ENCODE measurements at places on chromosomes 1 and 21.

DNA sequence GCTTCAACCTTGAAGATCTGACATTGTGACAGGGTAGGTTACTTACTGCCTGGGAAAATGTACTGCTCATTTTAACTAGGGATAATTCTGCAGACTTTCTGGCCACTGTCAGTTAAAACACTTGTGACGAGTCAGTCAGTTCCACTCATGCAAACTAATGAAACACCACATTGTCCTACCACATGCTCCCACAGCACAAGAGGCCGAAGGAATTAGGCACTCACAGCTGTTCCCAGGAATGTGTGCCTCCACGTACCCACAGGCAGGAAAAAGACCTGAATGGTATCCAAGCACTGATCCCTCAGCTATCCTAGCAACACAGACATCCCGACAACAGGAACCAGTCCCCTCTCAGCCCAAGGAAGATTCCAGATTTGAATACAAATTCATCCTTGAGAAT lies 12.3 kb downstream of the BCAR3 start:
- DNase-seq: no peak

DNA sequence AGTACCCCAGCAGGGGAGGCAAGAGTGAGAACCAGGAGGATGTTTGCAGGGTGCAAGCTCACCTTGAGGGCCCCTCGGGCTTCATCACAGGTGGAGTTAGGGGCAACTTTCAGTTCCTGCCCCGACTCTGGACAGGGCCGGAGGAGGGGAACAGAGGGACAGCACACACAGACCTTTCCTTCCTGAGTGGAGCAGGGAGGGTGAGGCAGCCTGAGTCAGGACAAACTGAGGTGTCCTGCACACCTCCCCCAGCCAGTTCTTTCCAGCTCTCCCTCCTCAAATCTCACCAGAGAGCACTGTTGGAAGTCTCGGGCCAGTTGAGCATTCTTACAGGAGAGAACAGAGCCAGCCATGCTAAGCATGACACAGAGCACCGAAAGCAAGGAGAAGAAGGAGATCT lies 1.5 kb downstream of the ENTREP3 start:
- no peak for DNase-seq

GRCh38 chr1:217403026-217403720 lies 227.7 kb downstream of the GPATCH2 start:
- DNase-seq: no peak

GRCh38 chr1:87249803-87250202 lies 78.9 kb upstream of the LMO4 start:
- no peak for DNase-seq

DNA sequence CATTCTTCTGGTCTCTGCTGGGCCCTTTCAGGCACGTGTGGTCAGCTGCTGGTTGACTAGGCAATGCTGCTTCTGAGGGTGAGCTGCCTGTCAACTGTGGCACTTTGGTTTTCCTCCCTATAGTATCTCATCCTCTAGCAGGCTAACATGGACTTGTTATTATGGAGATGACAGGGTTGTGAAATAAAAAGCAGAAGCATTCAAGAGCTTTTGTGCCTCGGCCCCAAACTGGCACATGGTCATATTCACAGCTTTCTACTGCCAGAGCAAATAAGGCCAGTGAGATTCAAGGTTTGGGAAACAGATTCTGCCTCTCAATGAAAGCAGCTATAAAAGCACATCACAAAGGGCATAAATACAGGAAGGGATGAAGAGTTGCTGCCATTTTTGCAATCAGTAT lies 1.6 kb upstream of the ZNF124 start:
- DNase-seq: no peak

DNA sequence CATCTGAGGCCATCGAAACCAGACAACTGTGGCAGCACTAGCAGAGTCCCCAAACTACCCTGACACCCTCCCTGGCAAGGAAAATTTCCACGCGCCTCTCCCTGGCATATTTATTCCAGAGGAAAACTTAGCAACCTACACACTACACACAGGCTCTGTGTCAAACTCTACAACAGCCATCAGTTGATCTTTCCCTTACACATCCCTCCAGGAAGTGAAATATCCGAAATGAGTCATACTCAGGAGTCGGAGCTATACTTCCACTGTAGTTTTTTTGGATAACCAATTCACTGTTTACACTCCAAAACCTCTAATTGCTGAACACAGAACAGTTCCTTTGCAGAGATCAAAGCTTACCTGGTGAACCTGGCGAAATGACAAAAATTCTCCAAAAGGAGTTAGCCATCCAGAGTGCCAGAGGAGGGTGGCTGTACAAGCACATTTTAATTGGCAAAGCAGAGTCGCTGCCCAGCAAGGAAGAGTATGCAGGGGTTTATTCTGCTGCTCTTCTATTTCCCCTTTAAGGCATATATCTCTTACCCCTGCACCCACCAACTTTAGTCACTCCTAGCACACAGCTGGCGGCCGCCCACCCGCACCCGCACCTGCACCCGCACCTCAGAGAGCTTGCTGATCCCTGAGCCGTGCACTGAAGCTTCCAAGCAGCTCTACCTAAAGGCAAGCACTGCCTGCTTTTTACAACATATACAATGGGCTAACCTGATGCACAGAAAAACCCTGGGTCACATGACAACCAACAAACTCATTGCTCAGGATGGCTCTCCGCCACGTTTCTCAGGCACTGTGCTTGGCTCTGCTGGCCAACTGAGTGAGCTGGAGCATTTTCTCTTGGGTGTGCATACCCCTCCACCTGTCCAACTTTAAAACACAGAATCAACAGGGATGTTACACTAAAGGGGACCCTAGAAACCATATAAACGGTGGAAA lies 54.9 kb downstream of the CAPZB start:
- DNase-seq: no peak

- no peak for DNase-seq
These were observed 52.0 kb downstream of the PRDX6 start for GRCh38 chr1:173529106-173529505.

GRCh38 chr21:38041493-38041892 lies 125.2 kb upstream of the KCNJ6 start:
- DNase-seq: no peak

GRCh38 chr1:246519514-246519913 lies 12.4 kb upstream of the SMYD3 start:
- no peak for DNase-seq

GRCh38 chr1:156448134-156448967 lies 52.2 kb downstream of the MEF2D start:
- no peak for DNase-seq

DNA sequence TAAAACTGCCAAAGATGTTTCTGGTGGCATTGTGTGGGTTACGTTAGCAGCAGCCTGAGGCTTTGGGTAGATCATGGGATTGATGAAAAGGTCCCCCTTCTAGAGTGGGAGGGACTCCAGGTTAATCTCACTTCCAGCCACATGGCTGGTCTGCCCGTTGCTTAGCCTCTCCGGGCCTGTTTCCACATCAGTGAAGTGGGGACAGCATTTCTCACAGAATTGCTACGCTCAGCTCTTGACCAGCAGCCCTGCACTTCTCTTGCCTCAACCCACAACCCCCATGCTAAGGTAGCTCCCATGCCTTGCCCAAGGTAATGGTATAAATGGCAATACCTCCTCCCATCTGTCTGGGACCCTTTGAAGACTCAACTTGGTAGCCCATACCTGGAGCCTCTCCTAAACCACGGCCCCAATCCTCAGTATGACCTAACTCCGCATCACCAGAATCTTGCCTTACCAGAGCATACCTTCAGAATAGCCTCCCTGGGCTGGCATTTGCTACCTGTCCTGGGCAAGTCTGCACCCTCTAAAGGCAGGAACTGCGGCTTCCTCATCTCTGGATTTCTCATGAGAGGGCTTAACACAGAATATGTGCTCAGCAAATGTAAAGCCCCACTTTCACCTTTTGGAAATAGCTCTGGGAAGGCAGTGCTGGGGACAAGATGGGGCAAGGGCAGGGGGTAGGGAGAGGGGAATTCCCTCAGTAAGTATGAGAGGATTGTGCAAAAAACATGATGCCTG lies 10.9 kb upstream of the GUCA2A start:
- no peak for DNase-seq

DNA sequence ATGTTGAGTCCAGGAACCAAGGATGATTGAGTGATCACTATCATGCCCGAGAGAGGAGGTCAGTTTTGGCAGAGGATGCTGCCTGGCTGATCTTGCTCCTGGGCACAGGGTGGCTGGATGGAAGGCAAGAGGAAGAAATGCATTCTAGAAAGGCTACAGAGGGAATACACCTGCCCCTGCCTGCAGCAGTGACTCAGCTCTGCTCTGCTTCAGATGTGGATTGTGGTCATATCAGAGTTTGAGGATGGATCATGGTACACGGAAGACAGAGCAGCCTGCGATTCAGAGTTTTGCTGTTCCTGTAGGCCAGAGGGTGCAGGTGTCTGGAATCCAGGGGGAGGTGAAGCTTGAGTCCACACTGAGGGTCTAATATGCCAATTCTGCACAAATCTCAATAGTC lies 37.2 kb downstream of the PCP4 start:
- no peak for DNase-seq

- DNase-seq: no peak
These were observed 11.1 kb upstream of the SSX2IP start for GRCh38 chr1:84701376-84701775.

DNA sequence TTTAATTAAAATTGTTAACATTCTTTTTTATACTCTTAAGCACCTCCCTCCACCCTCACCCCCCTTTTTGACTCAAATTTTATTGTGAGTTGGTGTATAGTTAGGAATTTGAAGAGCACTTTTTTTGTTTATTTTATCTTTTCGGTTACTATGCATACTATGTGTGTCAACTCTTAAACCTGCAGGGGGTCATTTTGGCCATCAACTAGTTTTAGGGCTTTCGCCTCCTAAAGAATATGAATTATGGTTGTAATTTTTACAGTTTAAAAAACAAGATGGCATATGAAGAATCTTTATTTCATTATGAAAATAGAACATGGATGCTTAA lies 9.7 kb downstream of the BACH1 start:
- DNase-seq: no peak

- DNase-seq: no peak
These were observed 71.3 kb downstream of the OBSCN start for GRCh38 chr1:228279011-228279721.

GRCh38 chr1:90074970-90075391 lies 80.1 kb downstream of the ZNF326 start:
- no peak for DNase-seq

GRCh38 chr1:248807067-248807737 lies 18.5 kb downstream of the SH3BP5L start:
- DNase-seq: peak; percentile 53

DNA sequence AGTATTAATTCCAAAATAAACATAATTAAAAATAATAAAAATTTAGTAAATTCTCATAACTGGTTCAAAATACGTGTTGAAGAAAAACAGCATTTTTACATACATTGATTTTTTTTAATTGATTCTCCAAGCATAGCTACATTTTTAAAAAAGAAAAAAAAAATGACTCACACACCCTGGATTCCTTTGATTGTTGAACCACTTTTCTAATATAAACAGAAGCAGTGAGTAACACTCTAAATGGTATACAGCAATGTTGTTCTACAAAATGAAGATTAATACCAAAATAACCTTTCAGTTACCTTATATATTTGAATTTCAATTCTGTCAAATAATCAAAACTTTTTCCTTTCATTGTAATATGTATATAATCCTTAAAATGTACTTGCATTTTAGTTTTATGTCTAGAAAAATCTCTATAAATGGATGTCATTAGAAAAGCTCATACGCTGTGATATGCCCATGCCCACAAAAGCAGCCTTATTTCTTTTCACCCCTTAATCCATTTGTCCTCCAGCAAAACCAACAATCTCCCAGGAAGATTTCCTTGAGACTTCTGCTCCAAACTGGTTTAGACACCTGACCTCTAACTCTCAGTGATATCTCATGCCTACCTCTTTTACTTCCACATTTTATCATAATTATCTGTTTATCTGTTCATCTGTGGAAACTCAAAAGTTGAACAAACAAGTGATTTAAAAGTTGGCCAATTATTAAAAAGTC lies 246.4 kb upstream of the NR5A2 start:
- no peak for DNase-seq

- no peak for DNase-seq
These were observed 302.3 kb upstream of the NRIP1 start for GRCh38 chr21:15367061-15367626.

DNA sequence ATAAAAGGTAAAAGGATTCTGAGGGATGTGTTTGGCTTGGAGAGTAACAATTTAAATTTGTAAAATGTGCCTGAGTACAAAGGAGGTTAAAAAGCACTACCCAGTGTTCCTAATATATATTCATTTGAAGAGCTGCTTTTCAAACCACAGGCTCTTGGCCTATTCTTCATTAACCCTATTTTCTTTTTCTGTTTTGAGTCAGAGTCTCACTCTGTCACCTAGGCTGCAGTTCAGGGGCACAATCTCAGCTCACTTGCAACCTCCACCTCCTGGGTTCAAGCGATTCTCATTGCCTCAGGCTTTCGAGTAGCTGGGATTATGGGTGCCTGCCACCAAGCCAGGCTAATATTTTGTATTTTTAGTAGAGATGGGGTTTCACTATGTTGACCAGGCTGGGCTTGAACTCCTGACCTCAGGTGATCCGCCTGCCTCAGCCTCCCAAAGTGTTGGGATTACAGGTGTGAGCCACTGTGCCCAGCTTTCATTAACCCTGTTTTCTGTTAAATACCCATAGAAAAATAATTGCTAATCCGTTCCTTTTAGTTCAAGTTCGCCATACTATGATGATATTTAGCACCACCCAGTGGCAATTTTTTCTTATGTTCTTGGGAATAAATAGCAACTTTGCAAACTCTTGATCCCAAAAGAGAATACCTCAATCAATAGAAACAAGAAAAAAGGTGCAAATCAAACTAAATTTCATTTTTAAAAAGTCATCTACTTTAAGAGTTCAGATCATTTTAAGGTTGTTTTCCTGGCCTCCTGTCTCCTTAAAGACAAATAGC lies 30.5 kb downstream of the ZBTB8OS start:
- DNase-seq: no peak

GRCh38 chr1:82710091-82710490 lies 909.4 kb downstream of the ADGRL2 start:
- no peak for DNase-seq

- DNase-seq: peak; percentile 71
These were observed 64.6 kb downstream of the UBIAD1 start for GRCh38 chr1:11337580-11338073.

DNA sequence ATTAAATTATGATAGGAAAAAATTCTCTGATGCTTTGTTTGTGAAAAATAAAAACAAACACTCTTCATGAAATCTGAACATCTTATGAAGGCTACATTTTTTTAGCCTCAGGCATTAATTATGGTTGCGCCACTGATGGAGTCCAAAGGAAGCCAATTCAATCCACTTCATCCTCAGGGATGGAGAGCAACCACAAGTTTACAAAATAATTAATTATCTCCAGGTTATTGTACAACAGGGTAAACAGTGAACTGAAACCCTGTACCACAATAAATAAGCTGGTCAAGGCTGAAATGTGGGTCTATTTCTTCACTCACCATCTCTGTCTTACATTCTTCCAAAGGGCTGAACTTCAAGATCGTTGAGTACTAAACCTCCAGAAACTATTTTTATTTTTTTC lies 49.2 kb downstream of the MRPL39 start:
- no peak for DNase-seq

DNA sequence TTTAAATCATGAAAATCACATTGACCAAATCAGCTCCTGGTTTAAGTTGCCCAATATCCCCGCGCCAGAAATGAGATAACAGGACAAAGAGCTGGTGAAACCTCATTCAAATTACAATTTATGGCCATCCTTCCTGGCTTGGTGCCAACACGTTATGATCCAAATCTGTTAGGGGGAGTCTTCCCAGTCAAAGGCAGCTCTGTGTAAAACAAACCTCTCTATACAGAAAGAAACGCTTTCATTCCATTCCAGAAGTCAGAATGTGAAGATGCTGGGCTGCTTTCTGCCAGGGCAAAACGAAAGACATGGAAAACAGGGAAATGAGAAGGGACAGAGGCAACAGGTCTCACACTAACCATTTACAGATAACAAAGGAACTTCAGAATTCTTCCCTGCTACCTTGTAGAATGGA lies 53.5 kb upstream of the TIAM1 start:
- no peak for DNase-seq

Measured in stimulated activated CD4-positive, alpha-beta T cell treated with anti-CD3 and anti-CD28 coated beads, Interleukin-4, amount 100 ng/mL, for 4 hours (primary cell).